HCEC 1CT (cell line): ENCODE measurements at places on chromosomes 11 and 22.

GRCh38 chr11:123740787-123741158, 687 bp downstream of the ZNF202 start:
- no peak for DNase-seq

DNA sequence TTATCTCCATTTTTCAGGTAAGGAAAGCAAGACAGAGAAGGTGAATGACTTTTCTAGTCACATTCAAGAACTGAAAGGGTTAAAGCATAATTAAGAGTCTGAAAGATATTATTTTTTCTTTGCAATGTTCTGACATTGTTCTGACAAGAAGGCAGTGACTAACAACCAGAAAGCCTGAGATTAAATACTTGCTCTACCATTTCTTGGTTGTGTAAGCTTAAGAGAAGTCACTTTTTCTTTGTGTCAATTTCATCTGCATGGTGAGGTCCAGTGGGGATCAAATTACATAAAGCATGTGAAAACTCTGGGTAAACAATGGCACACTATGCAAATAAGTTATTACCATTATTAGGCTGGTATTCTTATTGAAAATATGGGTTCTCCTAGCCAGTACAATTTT, 73.7 kb downstream of the PHF21A start:
- DNase-seq: no peak

- DNase-seq: no peak
Observed at GRCh38 chr11:83249445-83249844, 36.7 kb downstream of the CCDC90B start.

DNA sequence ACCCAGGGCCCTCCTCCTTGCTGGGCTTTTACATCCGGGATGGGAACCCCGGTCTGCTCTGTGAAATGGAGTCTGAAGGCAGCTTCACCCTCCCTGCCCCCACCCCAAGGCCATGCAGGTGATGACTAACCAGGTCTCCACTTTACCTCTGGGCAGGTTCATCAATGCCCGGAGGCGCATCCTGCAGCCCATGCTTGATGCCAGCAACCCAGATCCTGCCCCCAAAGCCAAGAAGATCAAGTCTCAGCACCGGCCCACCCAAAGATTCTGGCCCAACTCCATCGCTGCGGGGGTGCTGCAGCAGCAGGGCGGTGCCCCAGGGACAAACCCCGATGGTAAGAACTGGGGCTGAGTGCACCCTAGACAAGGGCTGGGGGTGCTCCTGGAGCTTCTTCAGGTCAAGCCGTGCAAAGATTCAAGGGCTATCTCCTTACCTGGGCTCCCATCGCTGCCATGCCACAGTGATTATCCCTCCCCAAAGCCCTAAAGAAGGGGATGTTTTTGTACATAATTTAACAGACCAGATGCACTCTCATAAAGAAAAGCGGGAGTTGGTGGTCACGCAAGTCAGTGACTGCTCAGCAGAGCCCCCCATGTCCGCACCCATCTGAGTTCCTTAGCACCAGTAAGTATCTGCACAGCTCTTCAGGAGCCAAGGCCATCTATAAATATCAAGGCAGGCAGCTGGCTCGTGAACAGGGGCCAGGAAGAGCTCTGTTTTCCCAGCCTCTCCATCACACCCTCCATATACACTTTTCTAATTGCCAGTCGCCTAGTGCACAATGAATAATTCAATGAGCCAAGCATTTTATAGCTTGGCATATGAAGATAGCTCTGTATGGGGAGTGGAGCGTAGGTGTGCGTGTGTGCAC, 66.0 kb downstream of the FEZ1 start:
- no peak for DNase-seq

- DNase-seq: no peak
Observed at GRCh38 chr11:46600194-46600960, 6.6 kb upstream of the AMBRA1 start.

- peak; percentile 99 for DNase-seq
Observed at GRCh38 chr11:119218141-119218878, 12.2 kb downstream of the CBL start.

GRCh38 chr11:125053167-125053566, 9.9 kb upstream of the SLC37A2 start:
- no peak for DNase-seq

GRCh38 chr11:35951680-35952079, 7.8 kb downstream of the LDLRAD3 start:
- DNase-seq: no peak

- no peak for DNase-seq
Observed at GRCh38 chr11:115501893-115502589, 2.2 kb downstream of the CADM1 start.

DNA sequence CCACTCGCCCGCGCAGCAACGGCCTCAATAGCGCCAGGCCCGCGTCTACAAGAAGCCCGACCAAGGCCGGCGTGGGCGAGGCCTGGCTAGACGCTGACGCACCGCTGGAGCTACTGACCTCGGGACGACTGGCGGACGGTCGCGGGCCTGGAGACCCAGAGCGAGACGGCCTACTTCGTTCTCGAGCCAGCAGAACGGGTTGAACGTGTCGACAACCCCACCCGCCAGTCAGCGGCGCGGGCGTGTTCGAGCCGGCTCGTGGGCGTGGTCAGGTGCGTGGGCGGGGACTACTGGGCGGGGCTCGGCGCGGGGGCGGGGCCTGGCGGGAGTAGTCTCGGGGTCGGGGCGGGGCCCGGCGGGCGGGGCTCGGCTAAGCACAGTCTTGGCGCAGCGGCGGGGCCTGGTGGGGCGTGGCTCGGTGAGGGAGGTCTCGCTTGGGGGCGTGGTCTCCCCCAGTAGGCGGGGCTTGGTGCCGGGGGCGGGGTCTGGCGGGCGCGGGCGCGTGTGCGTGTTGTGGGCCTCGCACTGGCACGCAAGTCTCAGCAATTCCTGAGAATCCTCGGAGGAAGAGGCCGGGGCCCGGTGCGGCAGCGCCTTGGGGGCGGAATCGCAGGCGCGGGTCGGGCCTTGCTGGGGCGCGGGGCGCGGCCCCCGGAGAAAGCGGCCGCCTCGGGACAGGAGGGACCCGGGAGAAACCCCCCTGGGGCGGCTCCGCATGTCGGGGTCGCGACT, at the start of gene RNH1:
Gene RNH1 (minus strand): TSS at position 248 of the 732 bp plus-strand sequence. CDS start 5,080 bp downstream, outside the sequence.
- DNase-seq: peak; percentile 94

- DNase-seq: no peak
Observed at GRCh38 chr11:115276191-115276590, 228.0 kb downstream of the CADM1 start.

GRCh38 chr11:108286956-108287355, 64.1 kb downstream of the ATM start:
- DNase-seq: no peak

- DNase-seq: no peak
Observed at GRCh38 chr11:126606484-126606883, 251.0 kb downstream of the ST3GAL4 start.

- peak; percentile 16 for DNase-seq
Observed at GRCh38 chr11:1202776-1203504, 19.9 kb upstream of the MUC5B start.

- no peak for DNase-seq
Observed at GRCh38 chr11:133337951-133338418, 194.3 kb downstream of the OPCML start.

DNA sequence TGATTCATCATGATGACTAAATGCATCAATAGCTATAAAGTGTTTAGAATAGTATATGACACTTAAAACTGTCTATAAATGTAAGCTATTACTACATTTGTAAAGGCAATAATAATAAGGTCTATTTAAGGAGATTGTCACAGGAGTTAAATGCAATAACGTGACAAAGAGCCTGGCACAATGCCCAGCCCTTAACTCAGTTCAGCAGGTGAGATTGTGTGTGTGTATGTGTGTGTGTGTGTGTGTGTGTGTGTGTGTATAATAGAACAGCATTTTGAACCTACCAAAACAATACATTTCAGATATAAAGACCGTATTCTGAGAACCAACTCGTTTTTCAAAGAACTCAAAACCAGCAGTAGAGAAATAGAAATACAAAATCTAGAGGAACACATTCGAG, 177.5 kb downstream of the MYO18B start:
- DNase-seq: no peak

DNA sequence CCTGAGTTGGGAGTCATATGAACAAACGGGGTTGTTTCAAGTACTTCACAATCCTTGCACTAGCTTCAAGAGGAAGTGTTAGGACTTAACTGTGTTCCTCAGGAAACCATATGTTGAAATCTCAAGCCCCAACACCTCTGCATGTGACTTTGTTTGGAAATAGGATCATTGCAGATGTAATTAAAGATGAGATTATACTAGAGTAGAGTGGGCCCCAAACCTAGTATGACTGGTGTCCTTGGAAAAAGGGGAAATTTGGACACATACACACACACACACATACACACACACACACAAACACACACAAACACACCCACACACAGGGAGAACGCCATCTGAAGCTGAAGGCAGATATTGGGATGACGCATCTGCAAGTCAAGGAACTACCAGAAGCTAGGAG, 6.4 kb upstream of the CEP295 start:
- DNase-seq: no peak
